ENCODE measurements at places on chromosomes 16 and 17. TPM values are rescaled to one million over a fixed set of nuclear protein-coding genes. Genes with fewer than 3 reads are reported as not detected.

NOG gene
- 2.7 TPM for total RNA-seq

AOC3 gene
- total RNA-seq, result 0.11 TPM

CCL16 gene
- not detected for total RNA-seq

SOX15 gene
- total RNA-seq, result 0.12 TPM

TBX2 gene
- 21.0 TPM for total RNA-seq

NXN gene
- total RNA-seq, result 25.2 TPM

CCL17 gene
- not detected for total RNA-seq

All from uterine smooth muscle cell (primary cell).